ENCODE measurements at places on chromosomes 16 and 17.

DNA sequence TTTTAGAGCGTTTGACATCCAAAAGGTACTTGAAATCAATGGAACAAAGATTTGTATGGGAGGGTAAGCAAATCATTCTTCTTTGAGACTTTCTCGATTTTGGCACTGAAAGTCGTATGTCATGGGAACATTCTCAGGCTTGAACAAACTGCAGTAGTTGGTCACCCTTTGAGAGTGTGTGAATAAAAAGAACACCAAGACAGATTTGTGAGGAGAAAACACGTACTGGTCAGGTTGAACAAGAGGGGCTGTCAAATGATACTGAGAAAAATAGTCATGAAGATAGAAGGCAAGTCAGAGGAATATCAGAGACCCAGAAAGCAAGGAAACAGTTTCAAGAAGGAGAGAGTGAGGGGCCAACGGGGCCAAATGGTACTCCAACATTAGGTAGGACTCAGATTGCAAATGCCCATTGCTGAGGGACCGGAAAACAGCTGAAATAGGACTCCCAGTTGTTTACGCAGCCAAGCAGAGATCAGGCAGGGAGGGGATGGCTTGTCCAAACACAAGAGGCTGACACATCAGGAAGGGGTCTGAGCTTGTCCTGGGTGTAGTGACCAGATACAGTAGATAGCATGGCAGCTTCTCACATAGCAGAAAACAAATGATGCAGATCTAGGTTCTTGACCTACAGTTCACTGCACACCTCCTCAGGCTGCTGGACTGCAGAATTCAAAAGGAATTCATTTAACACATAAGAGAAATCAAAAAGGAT lies 74.5 kb upstream of the MYOCD start:
- no peaks in the 10 kb centered on the region for H3K27me3 ChIP-seq
- no peak overlapping the region for H3K4me3 ChIP-seq
- no peak for DNase-seq
- H3K27ac ChIP-seq = no peak overlapping the region
- H3K36me3 ChIP-seq = no peaks in the 10 kb centered on the region
- H3K4me1 ChIP-seq = no peaks in the 10 kb centered on the region

DNA sequence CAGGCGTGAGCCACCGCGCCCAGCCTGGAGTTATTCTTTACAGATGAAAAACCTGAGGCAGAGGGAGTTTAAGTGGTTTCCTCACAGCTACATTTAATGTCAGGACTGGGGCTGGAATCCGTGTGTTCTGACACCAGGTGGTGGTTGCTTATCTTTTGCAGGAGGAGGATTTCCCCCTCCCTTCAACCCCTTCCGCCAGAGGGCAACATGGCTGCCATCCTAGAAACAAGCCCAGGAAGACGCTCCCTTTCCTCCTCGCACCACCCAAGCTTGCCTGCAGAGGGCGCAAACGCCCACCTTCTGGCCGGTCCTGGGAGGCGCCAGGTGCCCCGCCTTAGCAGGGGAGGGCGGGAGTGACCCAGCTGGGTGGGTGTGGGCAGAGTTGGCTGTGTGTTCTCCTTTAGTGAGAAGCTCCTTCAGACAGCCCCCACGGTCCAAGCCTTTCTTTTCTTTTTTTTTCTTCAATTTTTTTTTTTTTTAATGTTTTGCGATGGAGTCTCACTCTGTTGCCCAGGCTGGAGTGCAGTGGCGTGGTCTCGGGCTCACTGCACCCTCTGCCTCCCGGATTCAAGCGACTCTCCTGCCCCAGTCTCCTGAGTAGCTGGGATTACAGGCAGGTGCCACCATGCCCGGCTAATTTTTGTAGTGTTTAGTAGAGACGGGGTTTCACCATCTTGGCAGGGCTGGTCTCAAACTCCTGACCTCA lies 9.9 kb upstream of the RAP1GAP2 start:
- H3K27me3 ChIP-seq = peaks cover 24% of the 10 kb centered on the region
- DNase-seq = peak; percentile 96

DNA sequence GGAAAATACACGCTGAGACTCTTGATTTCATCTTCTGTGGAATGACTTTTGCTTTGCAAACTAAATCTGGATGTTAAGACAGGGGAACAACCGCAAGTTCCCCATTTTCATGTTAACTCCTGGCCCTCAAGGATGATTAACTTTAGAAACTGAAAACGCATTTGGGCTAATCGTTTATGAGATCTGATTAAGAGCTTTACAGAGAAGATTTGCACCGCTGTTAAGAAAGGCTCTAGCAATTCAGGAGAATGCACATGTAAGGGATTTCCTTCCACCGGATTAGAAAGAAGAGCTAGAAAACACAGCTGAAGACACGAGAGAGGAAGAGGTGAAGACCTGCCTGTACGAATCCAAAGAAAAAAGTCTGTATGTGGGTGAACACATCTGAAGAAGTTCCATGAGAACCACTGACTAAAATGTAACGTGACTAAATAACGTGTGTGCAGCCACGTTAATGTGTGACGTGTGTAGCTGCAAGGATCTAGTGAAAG lies 106.4 kb downstream of the YPEL2 start:
- H3K4me1 ChIP-seq = peaks cover 61% of the 10 kb centered on the region
- H3K4me3 ChIP-seq = no peak overlapping the region
- no peaks in the 10 kb centered on the region for H3K27me3 ChIP-seq
- DNase-seq = no peak
- no peak overlapping the region for H3K27ac ChIP-seq
- H3K36me3 ChIP-seq = no peaks in the 10 kb centered on the region

DNA sequence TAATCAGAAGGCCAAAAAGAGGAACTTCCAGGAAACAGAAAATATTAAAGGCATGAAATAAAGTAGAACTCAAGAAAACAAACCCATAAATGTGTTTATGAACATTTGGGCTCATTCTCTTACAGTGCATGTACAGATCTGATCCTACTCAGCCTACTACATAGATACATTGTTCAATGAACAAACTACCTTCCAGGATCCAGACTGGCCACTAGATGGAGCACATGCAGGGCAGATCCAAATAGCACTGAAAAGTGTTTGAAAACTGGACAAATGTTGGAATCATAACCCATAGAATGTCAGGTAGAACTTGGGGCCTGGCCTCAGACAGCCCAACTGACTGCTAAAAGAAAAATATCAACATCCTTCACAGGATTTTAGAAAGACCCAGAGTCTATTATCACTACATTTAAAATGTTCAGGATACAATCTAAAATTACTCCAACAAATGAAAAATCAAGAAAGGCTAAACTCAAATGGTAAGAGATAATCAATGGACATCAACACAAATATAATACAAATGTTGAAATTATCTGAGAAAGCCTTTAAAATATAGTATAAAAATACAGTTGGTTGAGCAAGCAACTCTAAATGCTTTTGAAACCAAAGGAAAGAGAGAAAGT lies 122.4 kb upstream of the NUDT7 start:
- H3K4me1 ChIP-seq = no peaks in the 10 kb centered on the region
- no peak overlapping the region for H3K27ac ChIP-seq
- no peaks in the 10 kb centered on the region for H3K36me3 ChIP-seq
- H3K27me3 ChIP-seq = no peaks in the 10 kb centered on the region

DNA sequence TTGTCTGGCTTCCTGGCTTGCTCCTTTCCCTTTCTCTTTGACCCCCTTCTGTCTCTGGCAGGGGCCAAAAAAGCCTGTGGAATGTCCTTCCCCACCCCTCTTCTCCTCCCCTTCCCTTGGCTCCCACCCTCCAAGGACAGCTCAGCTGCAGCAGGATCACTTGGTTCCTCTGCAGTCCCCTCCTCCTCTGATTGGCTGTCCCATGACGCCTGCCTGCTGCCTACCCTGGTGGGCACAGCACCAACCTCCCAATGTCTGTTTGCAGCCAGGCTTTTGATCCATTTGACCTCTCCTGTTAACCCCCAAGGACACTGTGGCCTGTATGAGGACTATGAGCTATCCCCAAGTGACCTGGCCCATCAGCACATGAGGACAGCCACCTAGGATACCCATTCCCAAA lies 14.8 kb upstream of the MTMR4 start:
- no peak overlapping the region for H3K4me3 ChIP-seq
- no peaks in the 10 kb centered on the region for H3K36me3 ChIP-seq
- no peak overlapping the region for H3K27ac ChIP-seq
- peaks cover 25% of the 10 kb centered on the region for H3K27me3 ChIP-seq
- peaks cover 29% of the 10 kb centered on the region for H3K4me1 ChIP-seq
- DNase-seq = no peak

DNA sequence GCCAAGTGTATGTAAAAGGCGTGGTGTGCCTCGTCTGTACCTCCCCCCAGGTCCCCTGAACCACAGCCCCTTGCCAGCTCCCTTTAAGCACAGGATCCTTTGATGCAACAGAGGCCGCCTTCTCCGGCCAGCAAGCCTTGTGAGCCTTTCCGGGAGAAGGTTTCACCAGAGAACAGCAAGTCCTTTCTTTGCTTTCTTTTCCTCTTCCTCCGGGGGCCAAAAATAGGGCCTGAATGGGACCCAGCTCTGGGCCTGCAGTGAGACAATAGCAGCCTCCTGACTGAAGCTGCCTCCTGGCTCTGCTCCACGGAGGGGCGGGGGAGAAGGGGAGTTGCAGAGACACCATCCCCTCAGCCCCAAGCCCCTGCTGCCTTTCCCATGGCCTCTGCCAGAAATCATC lies 9.0 kb downstream of the ADGRG1 start:
- no peak for DNase-seq
- peak overlapping the region; percentile 68 for H3K27ac ChIP-seq
- H3K4me3 ChIP-seq = no peak overlapping the region
- H3K4me1 ChIP-seq = peaks cover 68% of the 10 kb centered on the region

GRCh38 chr17:80868022-80868609 lies 123.5 kb upstream of the CHMP6 start:
- no peak for DNase-seq
- H3K36me3 ChIP-seq = no peaks in the 10 kb centered on the region
- no peak overlapping the region for H3K4me3 ChIP-seq
- no peak overlapping the region for H3K27ac ChIP-seq
- H3K4me1 ChIP-seq = peaks cover 39% of the 10 kb centered on the region

GRCh38 chr16:4572715-4573114 lies 16.6 kb downstream of the C16orf96 start:
- no peak for DNase-seq
- no peak overlapping the region for H3K27ac ChIP-seq
- peaks cover 7% of the 10 kb centered on the region for H3K4me1 ChIP-seq
- H3K27me3 ChIP-seq = no peaks in the 10 kb centered on the region

DNA sequence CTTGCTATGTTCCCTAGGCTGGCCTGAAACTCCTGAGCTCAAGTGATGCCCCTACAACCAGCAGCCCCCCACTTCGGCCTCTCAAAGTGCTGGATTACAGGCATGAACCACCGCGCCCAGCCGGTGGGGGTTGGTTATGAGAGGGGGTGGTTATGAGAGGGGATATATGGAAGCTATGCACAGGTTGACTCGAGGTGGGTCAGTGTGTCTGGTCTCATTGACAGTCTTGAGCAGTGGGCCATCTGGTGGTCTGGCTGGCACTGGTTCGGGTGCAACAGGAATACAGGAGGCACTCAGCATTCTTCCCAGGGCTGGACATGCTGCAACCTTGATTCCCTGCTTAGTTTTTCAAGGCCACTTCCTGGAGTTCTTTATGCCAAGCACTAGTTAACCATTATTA lies 5.6 kb upstream of the STX1B start:
- no peaks in the 10 kb centered on the region for H3K4me1 ChIP-seq
- H3K27ac ChIP-seq = no peak overlapping the region
- peaks cover 12% of the 10 kb centered on the region for H3K27me3 ChIP-seq
- no peak overlapping the region for H3K4me3 ChIP-seq

- H3K27me3 ChIP-seq = no peaks in the 10 kb centered on the region
- H3K27ac ChIP-seq = peak overlapping the region; percentile 86
- H3K4me3 ChIP-seq = peak overlapping the region; percentile 93
- no peaks in the 10 kb centered on the region for H3K36me3 ChIP-seq
- peaks cover 22% of the 10 kb centered on the region for H3K4me1 ChIP-seq
Observed at GRCh38 chr17:54968988-54969332, 395 bp downstream of the STXBP4 start.

DNA sequence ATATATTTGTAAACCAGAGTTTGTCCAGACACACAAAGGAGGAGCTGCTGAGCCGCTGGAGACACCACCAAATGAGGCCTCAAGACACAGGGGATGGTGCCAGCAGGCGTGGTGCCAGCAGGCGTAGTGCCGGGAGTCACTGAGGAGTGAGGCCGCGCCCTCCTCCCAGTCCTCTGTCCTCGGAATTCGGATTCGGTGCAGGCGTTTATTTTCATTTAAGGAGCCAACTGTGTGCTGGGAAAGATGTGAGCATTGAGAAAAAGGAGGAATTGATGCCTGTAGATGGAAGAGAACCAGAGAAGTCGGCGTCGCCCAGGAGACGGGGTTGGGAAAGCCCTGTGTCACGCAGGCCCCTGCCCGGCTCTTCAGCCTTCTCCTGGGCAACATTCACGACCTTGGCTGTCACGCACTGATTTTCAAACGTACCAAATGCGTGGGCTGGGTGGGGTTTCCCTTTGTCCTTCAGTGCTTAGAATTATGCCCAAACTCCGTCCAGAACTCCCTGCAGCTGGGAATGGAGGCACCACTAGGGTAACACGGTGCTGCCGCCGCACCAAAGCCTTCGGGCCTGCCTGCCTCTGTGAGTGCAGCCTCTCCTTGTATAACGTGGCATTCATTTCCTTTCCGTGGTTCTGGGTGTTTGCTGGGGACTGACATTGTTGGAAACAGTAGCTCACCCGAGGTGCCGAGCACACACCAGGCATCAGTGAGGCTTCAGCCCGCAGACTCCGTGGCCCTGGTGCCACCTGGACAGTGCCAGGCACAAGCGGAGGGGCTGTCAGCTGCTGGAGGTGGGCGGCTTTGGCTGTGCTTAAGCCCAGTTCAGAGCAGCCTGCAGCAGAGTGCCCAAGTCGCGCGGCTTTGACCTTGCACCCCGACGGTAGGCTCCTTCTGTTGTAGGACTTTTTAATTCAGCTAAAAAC lies 49.0 kb upstream of the CHMP6 start:
- no peaks in the 10 kb centered on the region for H3K36me3 ChIP-seq
- no peak overlapping the region for H3K4me3 ChIP-seq
- H3K4me1 ChIP-seq = peaks cover 6% of the 10 kb centered on the region
- H3K27ac ChIP-seq = peak overlapping the region; percentile 47
- no peaks in the 10 kb centered on the region for H3K27me3 ChIP-seq

- H3K36me3 ChIP-seq = no peaks in the 10 kb centered on the region
- no peaks in the 10 kb centered on the region for H3K4me1 ChIP-seq
- no peak overlapping the region for H3K4me3 ChIP-seq
- DNase-seq = no peak
- H3K27me3 ChIP-seq = no peaks in the 10 kb centered on the region
Observed at GRCh38 chr16:11957591-11958395, 7.2 kb upstream of the TNFRSF17 start.

- no peaks in the 10 kb centered on the region for H3K36me3 ChIP-seq
- no peaks in the 10 kb centered on the region for H3K4me1 ChIP-seq
- no peak overlapping the region for H3K27ac ChIP-seq
- no peaks in the 10 kb centered on the region for H3K27me3 ChIP-seq
- DNase-seq = peak; percentile 33
Observed at GRCh38 chr16:73322856-73323255, 274.9 kb upstream of the ZFHX3 start.

- H3K4me3 ChIP-seq = no peak overlapping the region
- no peaks in the 10 kb centered on the region for H3K27me3 ChIP-seq
- DNase-seq = no peak
- no peaks in the 10 kb centered on the region for H3K36me3 ChIP-seq
- no peak overlapping the region for H3K27ac ChIP-seq
- no peaks in the 10 kb centered on the region for H3K4me1 ChIP-seq
Observed at GRCh38 chr17:56540836-56541235, 52.7 kb upstream of the NOG start.
